Stimulated activated CD8-positive, alpha-beta memory T cell treated with anti-CD3 and anti-CD28 coated beads, Interleukin-4, amount 100 ng/mL, for 48 hours (primary cell): ENCODE measurements at places on chromosomes 12 and 14.

DNA sequence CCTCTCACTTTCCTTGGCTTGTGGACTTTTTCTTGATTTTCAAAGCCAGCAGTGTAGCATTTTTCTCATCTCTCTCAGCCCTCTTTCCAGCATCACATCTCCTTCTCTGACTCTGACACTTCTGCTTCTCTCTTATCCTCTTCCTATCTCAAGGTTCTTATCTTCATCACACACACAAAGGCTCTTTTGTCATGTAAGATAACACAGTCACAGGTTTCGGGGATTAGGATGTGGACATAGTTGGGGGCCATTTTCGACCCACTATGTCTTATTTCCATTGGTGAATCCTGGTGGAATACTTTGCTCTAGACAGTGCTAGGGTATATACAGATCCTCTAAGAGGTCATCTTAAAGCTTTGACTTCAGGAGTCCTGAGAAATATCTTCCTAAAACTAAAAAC is 719.3 kb upstream of the TBX3 start:
- DNase-seq = no peak

DNA sequence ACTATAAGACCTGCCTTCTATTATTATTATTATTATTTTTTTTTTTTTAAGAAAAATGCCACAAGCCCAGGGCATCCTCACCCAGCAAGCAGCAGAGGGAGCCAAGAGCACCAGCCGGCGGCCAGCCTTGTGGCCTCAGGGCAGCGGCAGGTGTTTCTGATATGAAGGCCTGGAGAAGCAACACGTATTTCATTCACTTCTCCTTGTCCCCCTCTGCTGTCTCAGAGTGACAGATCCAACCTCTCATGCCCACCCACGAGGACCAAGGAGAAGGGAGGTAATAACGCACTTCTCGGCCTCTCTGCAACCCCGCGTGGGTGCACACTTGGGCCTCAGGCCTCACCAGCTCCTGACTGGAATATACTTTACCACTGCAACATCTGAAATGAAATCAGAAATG is 25.4 kb downstream of the CDC42BPB start:
- no peak for DNase-seq

- peak; percentile 73 for DNase-seq
Observed at GRCh38 chr12:111443586-111443985, 37.9 kb downstream of the SH2B3 start.

GRCh38 chr14:64880221-64881121 is 764 bp upstream of the SPTB start:
- peak; percentile 77 for DNase-seq

GRCh38 chr12:56104815-56105608 is 653 bp downstream of the PA2G4 start:
- DNase-seq = peak; percentile 50

GRCh38 chr12:4044736-4045730 is 171.8 kb upstream of the PARP11 start:
- DNase-seq = no peak

DNA sequence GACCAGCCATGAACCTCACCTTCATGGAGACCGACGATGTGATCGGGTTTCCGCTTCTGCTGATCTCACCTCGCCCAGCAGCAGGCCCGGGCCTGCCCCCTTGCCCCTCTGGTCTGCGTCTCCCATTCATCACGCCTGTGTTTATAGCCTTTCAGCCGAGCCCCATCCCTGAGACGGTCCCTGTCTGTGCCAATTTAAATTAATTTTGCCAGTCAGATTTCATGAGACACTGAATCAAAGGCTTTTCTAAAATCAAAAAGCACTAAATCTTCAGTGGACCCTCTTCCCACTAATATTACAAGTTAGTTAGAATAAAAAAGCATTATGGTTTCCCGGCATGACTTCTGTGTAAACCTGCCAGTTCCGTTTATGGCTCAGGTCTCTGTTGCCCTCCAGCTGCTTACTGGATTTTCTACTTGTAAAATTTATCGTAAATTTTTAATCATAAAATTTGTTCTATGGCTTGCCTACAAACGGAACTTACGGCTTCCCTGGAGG is 155.9 kb downstream of the ESRRB start:
- DNase-seq = no peak
